ENCODE measurements at places on chromosomes 13 and 19.

- no peak for DNase-seq
Observed at GRCh38 chr13:112850273-112850672, 118.7 kb upstream of the MCF2L start.

DNA sequence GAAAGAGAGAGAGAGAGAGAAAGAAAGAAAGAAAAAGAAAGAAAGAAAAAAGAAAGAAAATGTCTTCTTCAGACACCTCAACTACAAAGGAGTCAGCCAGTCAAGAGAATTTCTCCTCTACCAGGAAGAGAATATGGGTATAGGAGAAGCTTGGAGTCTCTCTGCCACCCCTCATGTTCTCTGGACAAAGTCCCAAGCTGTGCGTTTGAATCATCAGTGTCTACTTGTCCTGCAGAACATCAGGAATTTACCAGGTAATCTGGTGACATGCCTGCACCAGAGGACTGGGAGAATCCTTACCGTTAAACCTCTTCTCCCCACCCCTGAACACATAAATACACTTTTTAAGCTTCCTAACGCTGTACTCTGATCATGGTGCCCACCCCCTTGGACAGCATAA is 119.5 kb downstream of the TM9SF2 start:
- DNase-seq, result no peak

GRCh38 chr13:27053210-27053884 is 118.3 kb downstream of the USP12 start:
- DNase-seq, result no peak

- no peak for DNase-seq
Observed at GRCh38 chr19:31875591-31875990, 469.8 kb upstream of the ZNF507 start.

- no peak for DNase-seq
Observed at GRCh38 chr13:52125547-52125946, 3.3 kb downstream of the NEK5 start.

DNA sequence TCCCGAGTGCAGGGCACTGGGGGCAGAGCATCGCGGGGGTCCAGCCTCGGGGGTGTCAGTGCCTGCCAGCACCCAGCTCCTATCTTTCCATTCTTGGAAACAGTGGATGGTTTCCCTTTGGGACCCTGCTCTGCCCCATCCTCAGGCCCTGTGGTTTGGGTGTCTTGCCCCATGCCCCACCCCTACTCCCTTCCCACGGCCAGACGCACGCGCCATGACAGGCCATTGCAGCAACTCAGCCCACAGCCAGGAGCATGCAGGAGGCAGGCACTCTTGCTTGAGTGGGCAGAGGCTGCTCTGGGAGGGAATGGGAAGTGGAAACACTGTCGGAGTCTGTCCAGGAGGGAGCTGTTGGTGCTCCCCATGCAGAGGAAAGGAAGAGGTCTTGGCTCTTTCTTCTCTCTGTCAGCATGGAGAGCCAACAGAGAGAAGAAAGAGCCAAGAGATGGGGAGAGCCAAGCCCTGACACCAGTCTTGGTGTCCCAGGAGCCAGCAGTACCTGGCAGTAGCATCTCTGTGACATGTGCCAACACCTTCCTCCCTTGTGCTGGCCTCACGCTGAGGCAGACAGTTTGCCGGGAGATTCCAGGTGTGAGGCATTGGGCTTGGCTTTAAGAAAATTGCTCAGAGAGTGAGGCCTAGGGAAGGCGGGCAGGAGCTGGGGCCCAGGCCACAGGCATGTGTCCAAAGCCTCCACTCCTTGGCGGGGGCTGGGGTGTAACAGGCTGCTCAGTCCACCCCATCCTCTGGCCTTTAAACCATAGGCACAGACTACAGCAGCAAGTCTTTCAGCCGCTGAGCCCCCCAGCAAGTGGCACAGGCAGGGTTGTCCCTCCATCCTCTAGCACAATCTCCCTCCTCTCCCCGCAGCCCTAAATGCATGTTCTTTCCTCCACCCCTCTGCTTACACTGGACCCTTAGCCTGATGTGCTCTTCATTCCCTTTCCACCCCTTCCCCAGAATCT is 86.7 kb upstream of the UQCRFS1 start:
- no peak for DNase-seq

DNA sequence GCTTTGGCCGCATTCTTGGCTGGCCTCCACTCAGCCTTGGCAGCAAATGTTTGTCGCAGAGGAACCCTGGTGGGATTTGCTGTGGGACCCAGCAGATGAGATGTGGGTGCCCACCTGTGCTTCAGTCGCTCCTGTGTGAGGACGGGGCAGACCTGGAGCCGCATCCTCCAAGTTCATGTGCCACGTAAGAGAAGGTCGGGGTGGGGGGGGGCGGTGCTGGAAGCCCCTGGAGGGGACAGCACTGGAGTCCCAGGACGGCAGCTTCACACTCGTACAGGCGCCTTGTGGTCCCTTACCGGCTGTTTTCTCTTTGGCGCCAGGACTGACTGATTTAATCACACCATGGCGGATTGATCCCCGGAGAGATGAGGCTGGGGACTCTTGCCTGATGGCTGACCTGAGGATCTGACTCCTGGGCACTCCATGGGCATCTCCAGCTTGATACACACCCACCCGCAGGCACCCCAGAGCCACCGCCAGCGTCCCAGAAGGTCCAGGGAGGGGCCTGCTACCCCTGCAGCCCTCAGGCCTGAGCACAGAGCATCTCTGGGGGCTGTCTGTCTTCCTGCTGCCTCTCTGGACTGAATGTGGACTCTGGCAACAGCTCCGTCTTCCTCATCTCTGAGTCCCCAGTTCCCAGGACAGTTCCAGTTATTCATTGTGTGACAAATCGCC is 10.0 kb upstream of the GRTP1 start:
- DNase-seq, result no peak

DNA sequence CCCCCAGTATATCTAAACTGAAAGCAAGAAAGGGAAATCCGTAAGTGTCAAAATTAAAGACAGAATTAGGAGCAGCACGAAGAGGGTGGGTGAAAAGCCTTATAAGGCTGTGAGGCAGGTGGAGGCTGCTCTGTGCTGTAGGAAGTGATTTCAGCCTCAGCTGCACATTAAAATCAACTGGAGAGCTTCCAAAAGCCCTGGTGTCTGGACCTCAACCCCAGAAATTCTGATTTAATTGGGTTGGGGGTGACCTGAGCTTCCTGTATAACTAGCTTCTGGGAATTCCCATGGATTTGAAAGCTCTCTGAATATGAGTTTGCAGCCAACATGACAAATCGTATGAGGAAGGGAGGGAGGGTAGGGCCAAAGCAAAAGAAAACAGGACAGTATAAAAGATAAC is 242.4 kb upstream of the TMTC4 start:
- DNase-seq, result no peak

GRCh38 chr13:33072282-33072681 is 56.1 kb downstream of the KL start:
- no peak for DNase-seq

DNA sequence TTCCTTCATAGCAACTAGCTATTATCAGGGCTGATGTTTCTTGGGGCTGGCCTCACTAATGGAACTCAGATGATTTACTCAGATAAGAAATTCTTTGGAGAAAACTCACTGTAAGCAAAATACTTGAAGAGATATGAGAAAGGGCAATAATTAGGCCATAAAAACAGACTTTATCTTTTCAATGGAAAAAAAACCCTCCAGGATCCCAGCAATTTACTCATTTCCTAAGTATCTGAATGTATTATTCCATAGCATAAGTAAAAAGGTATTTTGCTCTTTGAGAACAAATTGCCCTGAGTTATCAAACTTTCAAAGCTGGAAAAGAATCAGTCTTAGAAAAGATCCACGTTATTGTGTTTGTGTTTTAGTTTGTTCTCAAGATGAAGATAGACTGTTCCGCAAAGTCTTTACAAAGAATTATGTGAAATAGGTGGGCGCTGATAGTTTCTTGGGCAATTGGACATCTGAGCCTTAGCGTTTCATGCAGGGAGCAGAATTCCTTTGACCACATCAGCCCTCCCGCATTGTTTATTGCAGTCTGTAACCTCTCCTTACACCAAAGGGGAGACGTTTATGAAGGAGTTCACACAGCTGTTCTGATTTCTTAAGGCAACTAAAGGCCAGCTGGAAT is 29.1 kb upstream of the CSNK1A1L start:
- DNase-seq, result peak; percentile 34

GRCh38 chr19:55131421-55131820 is 14.0 kb upstream of the PPP1R12C start:
- no peak for DNase-seq

- DNase-seq, result peak; percentile 15
Observed at GRCh38 chr13:84137292-84137691, 255.0 kb upstream of the SLITRK1 start.

DNA sequence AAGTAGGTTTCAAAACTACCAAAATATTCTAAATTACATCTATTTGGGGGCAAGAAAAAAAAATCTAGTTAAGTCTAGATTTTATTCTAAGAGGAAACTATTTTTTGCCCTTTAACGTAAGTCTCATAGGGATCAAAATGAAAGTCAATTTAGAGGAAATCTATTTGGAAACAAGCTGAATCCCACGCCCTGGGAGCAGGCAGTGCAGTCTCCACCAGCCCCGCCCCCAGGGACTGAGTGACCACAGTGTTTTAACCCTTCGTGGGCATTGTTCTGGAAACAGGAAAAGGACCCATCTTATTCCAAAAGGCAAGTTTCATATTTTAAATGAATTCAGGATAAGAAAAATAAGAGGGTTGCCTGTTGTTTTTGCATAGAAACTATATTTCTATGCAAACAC is 209.7 kb downstream of the SPRY2 start:
- no peak for DNase-seq

- peak; percentile 89 for DNase-seq
Observed at GRCh38 chr13:113493315-113493951, 2.9 kb upstream of the DCUN1D2 start.

DNA sequence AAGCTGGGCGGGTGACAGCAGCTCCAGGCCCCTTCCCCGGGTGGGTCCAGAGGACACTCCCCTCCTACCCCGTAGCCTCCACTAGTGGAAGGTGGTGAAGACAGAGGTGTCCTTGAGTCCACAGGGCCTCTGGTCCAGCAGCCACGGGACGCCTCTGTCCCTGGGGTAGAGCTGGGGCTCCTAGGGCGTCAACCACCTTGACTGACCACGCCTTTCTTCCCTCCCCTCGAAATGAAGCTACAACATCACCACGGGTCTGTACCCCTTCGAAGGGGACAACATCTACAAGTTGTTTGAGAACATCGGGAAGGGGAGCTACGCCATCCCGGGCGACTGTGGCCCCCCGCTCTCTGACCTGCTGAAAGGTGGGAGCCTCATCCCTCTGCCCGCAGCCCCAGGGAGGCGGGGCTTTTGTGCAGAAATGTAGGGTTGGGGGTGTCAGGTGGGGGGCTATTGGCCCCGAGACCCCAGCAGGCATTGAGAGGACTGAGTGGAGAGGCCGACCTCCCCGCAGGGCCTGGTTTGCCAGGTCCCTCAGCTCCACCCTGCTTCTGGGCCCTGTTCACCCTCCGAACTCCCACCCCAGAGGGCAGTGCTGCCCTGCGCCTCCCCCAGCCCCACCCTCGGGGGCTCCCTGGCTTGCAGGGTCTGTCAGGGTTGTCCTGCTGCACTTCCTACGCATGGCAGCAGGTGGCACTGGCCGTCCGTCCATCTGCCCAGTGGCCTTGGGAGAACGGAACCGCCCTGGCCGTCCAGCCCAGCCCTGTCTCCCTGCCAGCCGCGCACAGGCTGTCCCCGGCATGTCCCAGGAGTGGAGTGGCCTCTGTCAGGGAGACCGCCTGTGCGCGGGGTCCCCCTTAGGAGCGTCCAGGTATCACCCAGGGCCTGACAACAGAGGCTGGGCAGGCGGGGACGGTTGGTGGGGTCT is 15.7 kb downstream of the STK11 start:
- no peak for DNase-seq

DNA sequence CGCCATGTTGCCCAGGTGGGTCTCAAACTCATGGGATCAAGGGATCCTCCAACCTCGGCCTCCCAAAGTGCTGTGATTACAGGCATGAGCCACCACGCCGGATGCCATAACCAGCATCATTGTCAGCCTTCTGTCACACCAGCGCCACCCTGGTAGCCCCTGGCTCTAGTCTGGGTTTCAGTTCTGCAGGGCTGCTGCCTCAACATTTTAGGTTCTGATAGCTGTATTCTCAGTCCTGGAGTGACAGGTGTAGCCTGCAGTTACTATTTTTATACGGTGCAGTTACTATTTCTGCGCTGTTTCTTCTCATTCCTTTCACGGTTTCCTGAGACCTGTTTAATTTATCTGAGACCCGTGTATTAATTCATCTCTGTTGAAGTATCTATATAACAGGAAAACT is 57.1 kb downstream of the TRPM4 start:
- no peak for DNase-seq

DNA sequence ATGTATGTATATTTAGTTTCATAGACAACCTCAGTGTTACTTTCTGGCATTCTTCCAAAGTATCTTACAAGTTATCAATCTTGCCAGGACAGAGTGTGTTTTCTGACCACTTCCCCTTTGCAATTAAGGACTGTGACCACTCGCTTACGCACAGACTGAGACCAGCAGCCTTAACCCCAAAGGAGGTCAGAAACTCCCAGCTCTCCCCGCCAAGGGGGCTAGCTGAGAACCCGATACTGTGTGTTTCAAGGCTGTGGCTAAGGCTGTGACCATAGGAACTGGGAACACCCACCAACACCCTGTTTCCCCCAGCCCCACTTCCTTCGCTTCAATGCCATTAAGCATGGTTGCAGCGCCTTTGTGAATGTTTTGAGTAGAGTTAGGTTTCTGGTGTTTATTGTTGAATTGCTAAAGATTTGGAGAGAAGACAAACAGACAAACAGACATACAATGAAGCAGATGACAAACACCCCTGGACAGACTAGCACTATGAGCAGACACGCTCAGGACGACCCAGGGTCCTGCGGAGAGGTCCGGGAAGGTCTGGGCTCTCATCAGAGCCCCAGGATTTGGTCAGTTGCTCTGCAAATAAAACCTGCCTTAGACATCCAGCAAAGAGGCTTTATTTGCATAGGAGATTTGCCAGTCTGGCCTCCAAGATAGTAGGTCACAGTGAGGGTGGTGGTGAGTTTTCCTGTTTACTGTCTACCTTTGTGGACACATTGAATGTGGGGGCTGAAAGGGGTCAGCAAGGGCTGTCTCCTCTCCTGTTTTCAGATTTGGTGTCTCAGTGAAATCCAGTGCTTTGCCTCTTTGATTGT is 25.0 kb upstream of the TNFSF11 start:
- DNase-seq, result peak; percentile 61

GRCh38 chr19:36140304-36141038 is 605 bp downstream of the CAPNS1 start:
- no peak for DNase-seq

DNA sequence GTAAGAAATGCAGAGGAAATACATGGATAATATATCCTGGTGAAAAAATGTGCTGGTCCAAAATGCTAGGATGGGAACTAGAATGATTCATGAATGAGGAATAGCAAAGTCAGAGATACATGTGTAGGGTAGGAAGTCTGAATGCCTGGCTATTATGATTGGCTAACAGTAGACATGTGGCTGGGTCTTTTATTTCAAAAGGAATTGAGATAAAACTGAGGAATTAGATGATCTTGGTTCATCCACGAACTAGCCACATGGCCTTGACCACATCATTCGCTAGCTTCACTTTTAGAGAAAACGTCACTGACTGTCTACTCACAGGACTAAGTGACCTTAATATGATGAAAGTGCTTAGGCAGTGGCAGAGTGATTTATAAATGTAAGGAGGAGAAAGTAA is 103.1 kb downstream of the TRPC4 start:
- no peak for DNase-seq
